ENCODE measurements at places on chromosomes 5 and 9. TPM values are rescaled to one million over a fixed set of nuclear protein-coding genes. Genes with fewer than 3 reads are reported as not detected.

DNA sequence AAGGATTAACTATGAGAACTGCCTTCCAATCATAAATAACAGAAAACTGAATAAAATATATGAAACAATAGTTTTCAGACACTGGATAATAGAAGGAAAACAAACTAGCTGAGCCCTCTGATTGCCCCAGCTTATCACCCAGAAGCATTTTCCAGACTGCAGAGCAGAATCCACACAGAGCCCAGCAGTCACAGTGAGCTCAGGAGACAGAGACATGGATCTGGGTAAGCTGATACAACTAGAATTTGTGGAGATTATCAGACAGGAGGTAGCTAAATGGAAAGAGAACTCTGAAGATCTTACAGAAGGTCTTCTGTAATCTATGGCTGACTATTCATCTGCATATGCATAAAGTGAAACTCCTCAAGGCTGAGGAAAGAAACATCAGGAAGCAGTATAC lies 128.8 kb downstream of the NR2F1-AS1 start:
- no peak for DNase-seq

DNA sequence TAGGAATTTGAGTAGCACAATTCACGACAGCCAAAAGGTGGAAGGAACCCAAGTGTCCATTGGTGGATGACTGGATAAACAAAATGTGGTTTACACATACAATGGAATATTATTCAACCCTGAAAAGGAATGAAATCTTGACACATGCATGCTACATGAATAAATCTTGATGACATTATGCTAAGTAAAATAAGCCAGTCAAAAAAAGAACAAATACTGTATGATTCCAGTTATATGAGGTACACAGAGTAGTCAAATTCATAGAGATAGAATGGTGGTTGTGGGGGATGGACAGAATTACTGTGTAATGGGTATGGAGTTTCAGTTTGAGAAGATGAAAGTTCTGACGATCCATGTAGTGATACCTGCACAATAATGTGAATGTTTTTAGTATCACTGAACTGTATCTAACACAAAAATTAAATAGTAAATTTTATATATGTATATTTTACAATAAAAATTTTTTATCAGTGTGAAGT lies 117.7 kb upstream of the GNA14 start:
- DNase-seq, result no peak

Gene RRAGA
- total RNA-seq, result 40.8 TPM

- DNase-seq, result no peak
These were observed 153.1 kb downstream of the FGF1 start for GRCh38 chr5:142532781-142533176.

Gene OR1Q1
- total RNA-seq, result not detected

DNA sequence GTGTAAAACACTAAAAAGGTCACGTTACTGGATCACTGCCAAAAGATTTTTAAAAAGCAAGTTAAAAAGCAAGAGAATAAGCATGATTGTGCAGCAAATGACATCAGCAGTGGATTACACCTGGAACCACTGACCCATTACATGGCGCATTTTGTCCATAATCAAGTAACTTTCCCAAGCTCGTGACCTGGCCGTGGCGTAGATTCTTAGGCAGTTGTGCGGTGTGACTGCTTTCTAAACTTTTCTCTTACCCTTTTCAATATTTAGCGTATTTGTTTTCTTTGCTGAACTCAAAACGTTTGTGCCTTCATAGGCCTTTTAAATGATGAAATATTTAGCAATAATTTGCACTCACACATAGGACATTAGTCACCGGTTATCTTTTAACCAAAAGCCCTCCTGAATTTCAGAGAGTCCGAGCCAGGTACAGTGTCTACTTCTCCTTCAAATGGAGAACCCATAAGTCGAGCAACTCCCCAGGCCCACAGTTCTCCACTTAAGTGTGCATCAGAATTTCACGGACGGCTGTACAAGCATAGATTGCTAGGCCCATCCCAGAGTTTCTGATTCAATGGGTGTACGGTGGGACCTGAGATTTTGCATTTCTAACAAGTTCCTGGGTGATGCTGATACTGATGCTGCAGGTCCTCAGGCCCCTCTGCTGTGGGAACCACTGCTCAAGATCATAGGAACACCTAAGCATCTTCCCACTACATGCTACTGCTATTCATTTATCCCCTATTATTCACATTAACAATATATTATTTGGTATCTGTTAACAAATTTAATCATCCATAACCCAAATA lies 144.4 kb downstream of the GLIS3 start:
- no peak for DNase-seq
